ENCODE measurements at places on chromosomes 7 and 10.

DNA sequence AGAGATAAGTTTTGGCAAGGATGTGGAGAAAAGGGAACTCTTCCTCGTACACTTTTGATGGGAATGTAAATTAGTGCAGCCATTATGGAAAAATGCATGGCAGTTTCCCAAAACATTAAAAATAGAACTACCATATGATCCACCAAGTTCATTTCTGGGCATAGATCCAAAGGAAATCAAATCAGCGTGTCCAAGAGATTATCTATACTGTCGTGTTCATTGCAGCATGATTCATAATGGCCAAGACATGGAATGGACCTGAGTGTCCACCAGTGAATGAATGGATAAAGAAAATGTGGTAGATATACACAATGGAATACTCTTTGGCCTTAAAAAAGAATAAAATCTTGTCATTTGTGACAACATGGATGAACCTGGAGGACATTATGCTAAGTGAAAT lies 70.3 kb upstream of the RSU1 start:
- DNase-seq = no peak

DNA sequence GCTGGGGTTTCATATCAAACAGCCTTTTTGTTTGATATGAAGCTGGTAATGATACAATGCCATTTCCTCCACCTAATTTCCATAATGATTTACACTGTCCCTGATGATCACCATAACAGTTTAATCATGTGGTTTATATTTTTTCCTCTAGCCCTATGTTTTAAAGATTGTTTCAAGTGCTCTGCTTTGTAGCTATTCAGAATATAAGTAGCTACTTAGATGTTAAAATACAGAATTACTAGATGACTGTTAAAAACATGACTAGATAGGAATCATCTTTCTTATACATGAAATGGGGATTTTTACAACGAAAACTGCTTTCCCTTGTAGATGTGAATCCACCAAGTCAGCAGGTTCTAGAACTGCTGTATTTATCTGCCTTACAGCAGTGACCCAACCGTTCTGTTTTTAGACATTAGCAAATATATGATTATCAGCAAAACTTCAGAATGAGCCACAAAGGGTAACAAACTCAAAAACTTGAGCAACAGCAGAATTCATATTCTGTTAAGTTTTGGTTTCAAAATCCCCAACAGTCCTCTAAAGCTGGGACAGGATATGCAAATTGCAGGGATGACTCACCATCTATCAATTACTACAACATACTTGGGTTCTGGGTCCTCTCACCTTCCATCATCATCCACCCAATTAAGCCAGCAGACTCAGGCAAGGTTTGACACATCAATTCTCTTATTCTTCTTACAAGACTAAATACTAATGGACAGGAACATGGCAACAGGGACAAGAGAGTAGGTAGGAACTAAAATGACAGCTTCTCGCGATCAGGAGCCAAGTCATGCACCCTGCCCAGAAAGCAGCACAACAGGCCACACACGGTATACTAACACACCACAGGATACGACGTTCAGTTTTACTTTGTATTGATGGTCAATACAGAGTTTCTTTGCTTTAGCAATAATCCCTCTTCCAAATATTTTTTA lies 83.9 kb downstream of the PIP4K2A start:
- no peak for DNase-seq

DNA sequence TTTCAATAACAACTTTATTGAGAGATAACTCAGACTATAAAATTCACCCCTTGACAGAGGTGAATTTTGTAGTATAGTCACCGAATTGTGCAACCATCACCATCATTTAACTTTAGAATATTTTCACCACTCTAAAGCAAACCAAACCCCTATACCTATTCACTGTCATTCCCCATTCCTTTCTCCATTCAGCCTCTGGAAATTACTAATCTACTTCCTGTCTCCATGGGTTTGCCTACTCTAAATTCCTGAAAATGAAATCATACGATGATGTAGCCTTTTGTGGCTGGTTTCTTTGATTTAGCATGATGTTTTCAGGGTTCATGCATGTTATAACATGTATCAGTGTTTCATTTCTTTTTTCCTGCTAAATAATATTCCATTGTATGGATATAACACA lies 15.6 kb upstream of the LMTK2 start:
- DNase-seq = no peak

GRCh38 chr7:112152186-112152585 lies 54.0 kb downstream of the DOCK4 start:
- no peak for DNase-seq
